ENCODE measurements at places on chromosomes 2 and 18.

DNA sequence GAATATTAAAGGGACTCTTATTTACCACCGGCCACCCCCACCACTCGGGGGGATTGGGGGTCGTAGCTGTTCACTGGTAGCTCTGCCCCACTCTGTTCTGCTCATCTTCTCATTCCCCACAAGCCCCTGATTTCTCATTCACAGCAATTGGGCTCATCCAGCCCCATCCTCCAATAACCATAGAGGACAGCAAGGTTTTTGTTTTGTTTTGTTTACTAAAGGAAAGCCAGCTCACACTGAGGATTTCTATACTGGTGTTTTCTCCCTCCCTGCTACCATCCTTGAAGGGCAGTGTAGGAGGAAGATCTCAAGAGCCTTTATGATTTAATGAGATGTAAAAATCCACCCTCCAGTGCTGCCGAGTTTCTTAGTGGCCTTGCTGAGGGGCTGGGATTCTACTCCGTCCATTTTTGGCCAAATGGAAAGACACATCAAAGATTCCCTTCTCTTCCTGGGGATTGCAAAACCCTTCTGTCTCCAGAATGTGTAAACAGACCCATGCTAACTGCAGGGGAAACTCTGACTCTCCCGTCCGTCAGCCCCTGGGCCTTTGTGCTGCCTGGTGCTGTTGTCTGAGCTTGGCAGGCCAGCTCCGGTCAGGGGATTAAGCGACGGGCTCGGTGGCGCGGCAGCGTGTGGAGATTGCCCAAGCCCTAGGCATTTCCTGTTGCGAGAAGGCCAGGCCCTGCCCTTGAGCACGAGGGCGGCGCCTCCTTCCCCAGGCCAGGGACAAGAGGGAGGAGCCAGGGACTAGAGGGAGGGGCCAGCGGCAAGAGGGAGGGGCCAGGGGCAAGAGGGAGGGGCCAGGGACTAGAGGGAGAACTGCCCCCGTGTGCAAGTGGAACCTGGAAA is 165.0 kb downstream of the ANTXR1 start:
- no peak for DNase-seq

DNA sequence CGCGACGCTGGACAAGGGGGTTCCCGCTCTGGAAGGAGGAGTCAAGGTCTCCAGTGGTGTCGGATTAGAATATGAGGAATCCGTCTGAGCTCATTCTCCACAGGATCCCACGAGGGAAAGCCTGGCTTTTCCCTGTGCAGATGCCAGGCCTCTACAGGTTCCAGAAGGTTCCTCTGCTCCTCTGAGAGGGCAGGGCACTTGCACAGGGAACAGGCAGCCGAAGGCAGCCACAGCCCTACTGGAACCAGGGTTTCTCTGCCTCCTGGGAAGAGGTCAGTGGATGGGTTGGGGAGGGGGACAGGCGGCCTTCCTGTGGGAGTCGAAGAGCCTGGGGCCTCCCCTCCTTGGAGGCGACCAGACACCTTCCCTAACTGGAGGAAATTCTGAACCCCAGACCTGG is 1.7 kb upstream of the AQP12A start:
- DNase-seq = no peak

DNA sequence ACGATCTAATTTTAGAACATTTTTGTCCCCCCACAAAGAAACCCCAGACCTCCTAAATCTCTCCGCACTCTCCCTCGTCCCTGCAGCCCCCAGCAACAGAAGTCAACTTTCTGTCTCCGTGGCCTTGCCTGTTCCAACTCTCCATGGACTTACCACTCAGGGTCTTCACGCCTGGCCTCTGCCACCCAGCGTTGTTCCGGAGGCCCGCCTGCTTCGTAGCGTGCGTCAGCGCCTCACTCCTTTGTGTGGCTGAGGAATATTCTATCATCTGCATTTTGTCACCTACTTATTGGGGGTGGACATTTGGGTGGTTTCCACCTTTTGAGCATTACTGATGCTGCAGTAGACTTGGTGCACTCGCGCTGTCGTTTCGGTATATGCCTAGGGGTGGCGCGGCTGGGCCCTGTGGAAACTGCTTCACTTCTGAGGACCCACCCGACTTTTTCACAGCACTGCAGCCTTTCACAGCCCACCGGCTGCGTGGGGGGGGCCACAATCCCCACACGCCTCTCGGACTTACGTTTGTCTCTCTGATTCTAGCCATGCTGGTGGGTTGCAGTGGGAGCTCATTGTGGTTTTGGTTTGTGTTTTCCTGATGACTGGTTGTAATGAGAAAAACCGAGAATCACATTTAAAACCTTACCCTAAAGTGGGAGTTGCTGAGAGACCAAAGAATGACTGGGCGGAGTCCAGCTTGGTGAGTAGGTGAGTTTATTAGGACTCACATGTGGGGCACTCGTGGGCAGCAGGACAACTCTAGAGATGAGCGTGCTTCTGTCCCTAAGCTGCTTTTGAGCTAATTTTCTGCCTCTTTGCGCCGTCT is 1.4 kb upstream of the HSBP1L1 start:
- no peak for DNase-seq

GRCh38 chr2:237431372-237431771 is 17.4 kb upstream of the COL6A3 start:
- DNase-seq = no peak

DNA sequence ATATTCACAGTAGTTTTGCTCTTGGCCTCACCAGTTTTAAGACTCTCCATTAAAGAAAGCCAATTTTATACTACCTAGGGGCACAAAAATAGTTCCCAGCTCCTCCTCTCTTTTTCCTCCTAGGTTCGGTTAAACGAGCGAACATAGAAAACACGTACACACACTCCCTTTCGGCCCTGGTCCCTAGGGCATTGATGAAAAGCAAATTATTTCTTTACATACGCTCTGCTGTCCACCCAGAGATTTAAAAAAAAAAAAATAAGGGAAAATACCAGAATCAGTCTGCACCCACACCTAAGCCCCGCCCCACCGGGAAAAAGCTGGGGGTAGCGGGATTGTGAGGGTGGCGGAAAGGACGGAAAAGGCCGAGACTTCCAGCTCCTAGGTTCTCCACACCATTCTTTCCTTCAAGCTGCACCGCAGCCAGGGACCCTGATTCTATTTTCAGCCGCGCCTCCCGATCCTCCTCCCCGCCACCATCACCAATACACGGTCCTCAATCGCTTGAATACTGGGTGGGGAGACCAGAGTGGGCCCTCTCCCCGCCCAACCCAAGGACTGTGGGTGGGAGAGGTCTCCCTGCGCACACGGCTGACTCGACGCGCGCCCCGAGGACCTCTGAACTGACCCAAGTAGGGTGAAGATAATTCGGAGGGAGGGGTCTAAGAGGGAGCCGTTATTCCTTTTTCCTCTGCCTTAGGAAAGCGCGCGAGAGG is 769 bp downstream of the ATF2 start:
- DNase-seq = no peak

DNA sequence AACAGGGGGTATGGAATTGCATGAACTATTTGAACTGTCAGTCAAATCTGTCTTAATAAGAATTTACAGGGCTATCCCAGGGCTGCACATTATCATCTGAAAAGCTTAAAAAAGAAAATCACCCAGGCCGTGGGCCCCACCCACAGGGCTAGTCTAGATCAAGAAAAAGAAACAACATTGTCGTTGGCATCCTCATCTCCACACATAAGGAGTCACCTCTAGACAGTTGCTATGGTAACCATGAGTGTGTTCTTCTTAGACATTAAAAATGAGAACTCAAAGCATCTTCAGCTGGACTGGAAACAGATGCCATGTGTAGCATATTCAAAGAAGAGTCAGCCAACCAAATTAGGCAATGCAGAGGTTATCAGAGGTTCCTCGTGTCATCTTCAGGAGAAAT is 72.3 kb upstream of the CPO start:
- DNase-seq = no peak

- no peak for DNase-seq
Measured at GRCh38 chr2:165804719-165805118, 10.7 kb upstream of the GALNT3 start.

GRCh38 chr2:218273908-218274249 is 3.6 kb downstream of the PNKD start:
- no peak for DNase-seq

- no peak for DNase-seq
Measured at GRCh38 chr18:48928787-48929186, 22.0 kb downstream of the SMAD7 start.

- DNase-seq = no peak
Measured at GRCh38 chr2:171210864-171211431, 50.3 kb upstream of the TLK1 start.

DNA sequence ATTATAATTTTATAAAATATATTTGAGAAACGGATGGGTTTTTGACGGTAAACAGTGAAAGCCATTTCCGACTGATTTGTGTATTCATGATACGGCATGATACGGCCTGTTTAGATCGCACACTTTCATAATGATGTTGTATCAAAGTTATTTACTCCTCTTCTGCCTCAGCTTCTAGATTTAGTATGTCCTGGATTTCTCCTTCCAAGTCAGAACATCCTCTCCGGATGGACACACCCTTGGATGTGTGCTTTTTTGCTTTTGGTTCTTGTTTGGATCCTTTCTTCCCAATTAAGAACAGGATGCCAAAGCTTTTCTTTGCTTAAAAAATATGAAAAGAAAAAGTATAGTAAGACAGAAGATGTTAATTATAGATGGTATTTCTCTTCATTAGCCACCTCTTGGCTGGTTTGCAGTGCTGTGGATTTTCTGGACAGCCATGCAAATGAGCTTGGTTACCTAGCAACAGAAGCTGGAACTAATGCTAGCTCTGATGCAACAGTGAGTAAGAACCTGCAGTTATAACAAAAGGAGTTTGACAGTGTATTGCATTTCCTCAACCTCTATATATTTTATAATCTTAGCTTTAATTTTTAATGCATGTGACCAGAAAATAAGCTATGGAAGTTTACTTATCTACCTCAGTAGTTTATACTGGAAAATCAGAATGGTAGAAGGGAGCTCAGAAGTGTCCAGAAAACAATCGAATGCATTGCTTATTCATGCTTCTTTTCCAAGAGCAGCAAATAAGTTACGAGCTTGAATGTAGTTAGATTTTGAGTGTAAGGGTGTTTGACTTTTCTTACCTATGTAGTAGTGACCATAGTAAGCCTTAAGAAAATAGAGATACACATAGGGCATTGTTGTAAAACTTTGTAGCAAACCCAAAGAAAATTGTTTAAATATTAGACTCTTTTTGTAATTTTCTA is 27.9 kb downstream of the RMND5A start:
- DNase-seq = no peak

DNA sequence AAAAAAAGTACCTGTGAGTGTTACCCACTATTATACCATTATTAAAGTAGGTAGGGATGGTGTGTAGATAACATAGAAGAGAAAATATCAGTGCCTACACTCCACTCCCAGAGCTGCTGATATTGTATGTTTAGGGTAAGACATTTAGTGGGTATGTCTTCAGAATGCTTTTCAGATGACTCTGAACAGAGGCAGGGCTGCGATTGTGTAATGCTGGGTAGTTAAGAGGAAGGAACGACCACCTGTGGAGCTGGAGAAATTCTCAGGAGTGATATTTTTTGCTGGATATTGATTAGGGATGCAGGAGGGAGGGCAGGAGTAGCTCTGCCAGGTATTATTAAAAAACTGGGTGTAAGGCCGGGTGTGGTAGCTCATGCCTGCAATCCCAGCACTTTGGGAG is 2.8 kb downstream of the CNOT11 start:
- DNase-seq = no peak

DNA sequence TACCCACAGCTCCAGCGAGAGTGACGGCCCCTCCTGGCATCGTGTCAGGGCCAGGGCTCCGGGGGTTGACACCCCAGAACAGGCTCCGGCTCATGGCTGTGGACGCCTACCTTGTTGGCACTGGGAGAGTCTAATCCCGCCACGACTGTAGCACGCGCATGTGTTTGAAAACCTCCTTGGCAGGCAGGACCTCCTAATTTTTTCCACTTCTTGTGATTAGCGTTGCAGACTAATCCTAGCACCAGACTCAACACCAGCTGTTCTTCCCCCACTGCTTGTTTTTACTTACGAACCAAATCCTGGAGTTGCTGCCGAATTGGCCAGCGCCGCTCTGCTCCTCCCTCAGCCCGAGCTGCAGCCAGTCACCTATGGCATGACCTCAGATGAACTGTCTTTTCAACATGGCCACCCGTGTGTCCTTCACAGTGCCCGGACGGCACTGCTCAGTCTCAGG is 110.7 kb downstream of the KLHL29 start:
- peak; percentile 75 for DNase-seq

DNA sequence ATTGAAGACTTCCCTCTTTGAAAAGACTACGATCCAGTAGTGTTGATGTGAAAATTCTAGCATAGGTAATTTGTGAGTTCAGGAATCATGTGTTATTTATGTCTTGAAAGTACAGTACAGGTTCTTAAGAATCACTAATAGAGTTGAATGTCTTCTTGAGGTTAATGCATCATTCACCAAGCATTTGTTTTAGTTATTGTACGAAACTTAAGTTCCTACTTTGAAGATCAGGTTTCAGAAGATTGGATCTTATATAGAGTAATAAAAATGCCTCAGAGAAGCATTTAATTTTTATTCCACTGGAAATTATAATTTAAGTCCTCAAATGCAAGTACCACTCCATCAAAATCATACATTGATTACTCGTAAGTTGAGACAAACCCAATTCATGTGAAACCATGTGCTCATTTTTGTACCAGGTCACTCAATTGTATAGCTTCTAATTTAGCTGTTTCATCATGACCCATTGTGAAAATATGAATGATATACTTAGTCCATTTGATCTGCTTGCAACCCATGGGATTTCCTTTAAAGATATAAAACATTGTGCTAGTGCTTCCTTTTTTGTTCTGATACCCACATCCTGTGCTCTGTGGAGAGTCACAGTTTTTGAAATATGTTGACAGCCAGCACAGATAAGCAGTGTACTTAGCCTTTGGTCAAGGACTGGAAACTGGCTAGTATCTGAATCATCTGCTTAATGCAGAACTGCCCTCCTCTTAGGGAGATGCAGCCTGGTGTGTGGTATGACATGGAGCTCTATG is 22.5 kb upstream of the RAB27B start:
- DNase-seq = no peak

GRCh38 chr2:175187378-175187777 is 5.9 kb upstream of the ATP5MC3 start:
- DNase-seq = no peak

DNA sequence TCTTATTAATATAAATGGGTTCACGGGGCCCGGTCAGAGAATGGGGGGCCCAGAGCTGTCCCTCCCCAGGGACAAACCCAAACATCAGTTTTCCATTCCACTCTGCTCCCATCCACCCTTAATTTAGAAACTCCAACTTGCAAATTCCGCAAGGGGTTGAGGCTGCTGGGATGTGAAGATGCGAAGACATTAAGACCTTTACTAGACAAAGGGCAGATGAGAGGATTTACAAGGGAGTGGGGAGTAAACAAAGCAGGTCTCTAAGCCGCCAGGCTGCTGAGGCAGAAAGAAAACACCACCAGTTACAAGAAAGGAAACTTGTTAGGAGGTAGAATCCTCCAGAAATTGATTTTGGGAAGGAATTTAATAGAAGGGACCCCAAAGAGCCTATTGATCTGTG is 33.1 kb downstream of the MARCO start:
- no peak for DNase-seq
